Stimulated activated CD8-positive, alpha-beta memory T cell treated with anti-CD3 and anti-CD28 coated beads, Interleukin-2, amount 100 ng/mL, for 48 hours (primary cell): ENCODE measurements at places on chromosomes 16 and 17.

DNA sequence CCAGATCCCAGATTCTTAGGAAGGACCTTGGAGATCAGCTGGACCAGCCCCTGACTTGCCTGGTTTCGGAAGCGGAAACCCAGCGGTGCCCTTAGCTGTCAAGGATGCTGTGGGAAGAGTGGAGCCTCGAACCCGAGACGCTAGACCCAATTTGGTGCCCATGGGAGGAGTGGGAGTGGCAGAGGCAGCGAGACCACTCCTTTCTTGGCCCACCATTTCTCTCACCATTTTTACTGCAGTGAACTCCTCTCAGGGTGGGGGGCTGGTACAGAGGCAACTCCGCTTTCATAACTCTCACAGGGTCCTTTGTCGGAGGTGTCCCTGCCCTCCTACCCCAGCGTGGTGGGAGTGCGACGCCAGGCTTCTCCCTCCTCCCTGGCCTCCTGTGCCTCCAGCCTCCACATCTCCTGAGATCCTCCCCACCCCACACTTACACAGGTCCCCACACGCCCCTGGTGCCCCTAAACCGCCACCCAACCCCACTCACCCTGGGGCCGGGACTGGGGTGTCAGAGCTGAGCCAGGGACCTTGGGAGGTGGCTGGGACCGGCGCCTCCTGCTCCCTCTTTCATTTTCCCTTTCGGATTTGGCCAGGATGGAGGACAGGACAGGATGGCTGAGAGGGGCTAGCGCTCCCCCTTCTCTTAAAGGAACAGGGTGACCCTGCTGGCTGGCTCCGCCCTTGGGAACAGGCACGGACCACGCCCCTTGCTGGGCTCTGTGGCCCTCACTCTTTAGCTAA, at the start of gene GJD3:
GJD3 (minus strand) TSS at position 617 of the 741 bp plus-strand sequence. CDS start 922 bp downstream, outside the sequence.
- no peak for DNase-seq

DNA sequence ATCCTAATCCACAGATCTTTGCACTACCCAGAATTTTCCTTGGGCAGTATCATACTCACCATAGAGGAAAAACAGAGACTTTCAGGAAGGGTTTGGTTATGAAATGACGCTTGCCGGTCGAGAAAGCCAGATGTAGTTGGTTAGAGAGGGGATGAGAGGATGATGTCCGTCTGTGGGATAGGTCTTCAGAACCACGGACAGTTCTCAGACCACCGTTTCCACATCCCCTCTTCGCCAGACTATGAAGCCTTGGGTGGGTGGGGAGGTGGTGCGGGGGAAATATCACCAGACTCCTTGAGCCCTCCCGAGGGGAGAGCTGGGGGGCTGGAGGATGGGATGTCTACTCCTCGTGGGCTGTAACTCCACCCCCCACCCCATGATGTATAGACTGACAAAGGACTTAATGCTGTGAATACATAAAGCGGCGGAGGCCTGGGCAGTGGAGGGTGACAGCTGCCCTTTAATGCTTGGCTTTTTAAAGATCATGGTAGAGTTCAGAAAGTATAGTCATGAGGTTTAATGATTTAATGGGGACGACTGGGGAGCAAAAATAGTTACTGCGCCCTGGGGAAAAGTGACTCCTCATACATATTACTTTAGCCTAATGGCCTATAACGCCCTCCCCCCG, 96.6 kb downstream of the MRM1 start:
- no peak for DNase-seq

DNA sequence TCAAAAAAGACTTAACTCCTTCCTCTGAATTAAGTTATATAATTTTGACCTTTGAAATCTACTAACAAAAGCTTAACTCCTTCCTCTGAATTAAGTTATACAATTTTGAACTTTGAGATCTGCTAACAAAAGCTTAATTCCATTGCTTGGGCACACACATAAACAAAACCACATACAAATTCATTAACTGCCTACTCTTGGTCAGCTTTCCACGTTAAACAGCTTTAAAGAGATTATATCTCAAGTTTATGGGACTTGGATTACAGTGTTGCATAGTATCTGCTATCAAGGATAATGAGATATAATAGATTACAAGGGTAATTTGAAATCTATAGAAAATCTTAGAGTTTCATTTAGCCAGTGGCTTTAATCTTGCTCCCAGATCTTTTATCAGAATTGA, 23.5 kb downstream of the COX10 start:
- no peak for DNase-seq

DNA sequence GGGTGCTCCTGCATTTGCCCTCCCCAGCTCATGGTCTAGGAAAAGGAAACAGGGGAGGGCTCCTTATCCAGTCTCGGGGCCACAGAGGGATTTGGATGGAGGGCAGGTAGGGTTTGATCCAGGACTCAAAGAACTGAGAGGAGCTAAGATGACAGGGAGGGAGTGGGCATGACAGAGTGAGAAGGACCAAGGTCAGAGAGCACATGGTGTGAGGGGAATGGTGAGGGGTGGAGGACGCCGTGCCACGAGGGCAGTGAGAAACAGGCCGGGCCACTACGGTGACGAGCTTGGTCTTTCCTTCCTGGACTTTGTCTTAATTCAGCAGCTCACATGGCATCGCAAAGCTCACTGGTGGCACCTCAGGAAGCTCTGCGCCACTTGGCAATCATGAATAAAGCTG, 35.2 kb downstream of the IRF8 start:
- DNase-seq, result no peak

- no peak for DNase-seq
Observed at GRCh38 chr17:56064506-56064905, 88.8 kb upstream of the ANKFN1 start.

DNA sequence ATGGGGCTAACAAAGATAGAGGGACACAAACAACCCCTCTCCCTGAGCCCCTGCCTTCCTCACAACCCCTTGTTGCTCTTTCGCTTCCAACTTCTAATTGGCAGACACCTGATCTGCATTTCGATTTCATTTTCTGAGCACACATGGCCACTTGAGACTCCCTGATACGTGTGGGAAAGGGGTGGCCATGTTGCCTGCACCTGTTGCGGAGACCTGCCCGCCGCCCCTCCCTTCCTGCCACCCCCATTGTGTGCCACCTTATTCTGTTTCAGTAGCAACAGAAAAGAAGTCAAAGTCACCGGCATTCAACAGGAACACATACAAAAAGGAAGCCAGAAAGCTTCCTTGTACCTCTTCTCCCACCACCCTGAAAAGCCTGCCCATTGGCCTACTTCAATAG, 254.7 kb upstream of the SOX9 start:
- DNase-seq, result no peak
